Left hindlimb (tissue), 1 donor: ENCODE measurements at places on chromosomes 7 and 10.

GRCh38 chr7:45155941-45156340 lies 1.6 kb upstream of the RAMP3 start:
- no peak for DNase-seq

DNA sequence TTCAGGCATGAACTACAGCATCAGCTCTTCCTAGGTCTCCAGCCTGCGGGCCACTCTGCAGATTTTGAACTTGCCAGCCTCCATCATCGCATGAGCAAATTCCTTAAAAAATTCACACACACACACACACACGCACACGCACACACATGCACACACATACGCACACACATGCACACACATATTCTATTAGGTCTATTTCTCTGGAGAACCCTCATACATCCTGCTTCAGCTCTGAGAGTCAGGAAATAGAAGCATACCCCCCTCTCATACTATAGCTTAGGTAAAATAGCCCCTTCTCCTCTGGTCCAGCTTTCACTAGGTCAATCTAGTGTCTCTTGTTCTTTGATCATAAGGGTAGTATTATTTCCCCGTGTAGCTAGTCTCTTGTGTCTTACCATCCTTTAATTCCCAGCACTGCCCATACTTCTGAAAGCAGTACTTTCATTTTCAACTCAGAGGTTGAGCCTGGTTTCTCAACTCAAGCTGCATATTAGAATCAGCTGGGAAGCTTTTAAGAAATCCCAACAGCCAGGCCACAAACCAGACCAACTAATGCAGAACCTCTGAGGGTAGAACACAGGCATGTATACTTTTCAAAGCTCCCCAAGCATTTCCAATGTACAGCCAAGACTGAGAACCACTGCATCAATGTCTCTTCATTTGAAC lies 30.9 kb upstream of the ITGB8 start:
- no peak for DNase-seq

DNA sequence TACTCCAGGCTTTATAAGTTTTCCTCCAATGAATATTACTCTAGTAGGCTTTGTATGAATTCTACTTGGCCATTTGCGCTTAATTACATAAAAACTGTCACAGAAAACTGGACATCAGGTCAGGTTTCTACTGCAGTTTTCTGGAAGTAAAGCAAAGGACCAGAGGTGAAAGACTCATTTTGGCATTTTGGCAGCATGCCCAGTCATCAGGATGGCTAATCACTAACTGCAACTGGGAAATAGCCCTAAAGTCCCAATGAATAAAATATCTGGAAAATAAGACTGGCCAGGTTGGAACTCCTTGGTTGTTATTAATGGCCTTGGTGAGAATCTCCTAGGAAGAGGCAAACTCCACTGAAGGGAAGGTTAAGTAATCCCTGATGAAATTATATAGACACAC lies 75.5 kb downstream of the COPG2 start:
- no peak for DNase-seq

DNA sequence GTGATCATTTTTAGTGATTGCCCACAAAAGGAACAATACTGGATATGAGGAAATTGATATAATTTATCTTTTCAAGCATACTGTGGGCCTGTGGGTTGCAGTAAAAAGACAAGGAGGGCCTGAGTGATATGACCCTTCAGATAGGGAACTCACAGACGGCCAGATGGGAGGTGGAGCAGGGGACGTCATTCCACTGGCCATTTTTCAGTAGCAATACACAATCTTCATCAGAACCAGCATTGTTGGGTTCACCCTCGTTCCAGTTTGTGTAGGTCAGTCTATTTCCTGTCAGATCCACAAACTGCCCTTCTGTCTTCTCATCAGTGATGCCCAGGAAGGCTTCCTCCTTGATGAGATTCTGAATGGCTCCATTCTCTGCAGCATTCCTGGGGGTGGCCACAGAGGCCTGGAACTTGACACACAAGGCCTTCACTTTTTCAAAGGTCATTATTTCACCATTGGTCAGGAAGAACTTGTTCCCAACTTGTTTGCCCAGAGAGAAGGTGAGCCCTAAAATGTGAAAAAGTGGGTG lies 4.5 kb downstream of the MBL2 start:
- no peak for DNase-seq

DNA sequence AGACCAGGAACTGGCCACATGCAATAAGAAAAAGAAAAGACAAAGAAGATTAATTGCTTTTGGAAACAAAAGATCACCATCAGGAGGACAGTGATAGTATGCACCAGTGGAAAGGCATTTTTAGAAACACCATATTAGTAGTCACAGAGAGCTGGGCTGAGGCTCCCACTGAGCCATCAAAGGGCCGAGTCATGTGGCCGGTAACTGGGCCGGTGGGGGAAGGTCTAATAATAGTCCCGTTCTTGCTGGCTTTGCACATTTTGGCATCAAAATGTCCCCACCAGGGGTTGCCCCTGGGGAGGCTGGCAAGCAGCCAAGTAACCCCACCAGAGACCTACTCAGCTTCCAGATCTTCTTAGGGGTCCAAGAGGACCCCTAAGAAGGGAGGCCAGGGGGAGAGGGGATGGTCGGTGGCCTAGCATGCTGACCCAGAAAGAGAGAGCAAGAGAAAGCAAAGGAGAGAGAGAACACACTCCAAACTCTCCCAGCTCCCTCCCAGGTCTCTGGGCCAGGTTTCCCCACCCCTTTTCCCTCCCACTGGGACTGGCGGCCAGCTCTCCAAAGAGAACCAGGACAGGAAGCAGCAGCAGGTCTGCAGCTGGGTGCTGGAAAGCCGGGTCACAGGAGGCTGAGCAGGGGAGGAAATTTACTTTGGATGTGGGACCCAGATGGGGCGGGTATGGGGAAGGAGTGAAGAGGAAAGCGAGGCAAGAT lies 70.2 kb upstream of the FGFR2 start:
- DNase-seq, result peak; percentile 67

DNA sequence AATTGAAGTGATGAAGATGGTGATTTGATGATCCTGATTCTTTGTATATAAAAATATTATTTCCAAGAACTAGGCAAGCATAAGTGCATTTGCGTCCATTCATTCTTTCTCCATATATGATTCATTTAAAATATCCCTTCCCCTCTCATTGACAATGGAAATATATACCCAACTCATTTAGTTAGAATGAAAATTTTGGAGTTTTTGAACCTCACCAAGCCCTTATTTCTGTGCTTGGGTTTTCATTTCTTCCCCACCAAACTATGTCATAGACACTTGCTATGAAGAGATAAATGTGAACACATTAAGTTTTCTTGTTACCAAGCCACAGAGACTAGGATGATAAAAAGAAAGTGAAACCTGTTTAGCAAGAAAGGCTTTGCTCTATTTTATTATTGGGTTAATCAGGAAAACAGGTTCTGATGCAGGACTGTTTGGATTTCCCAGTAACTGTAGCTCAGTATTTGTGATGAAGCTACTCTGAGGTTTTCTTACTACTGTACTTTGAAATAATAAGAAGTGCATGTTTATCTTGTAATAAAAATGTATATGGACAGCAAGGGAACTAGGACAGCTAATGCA lies 68.3 kb downstream of the ITGB1 start:
- DNase-seq, result no peak

DNA sequence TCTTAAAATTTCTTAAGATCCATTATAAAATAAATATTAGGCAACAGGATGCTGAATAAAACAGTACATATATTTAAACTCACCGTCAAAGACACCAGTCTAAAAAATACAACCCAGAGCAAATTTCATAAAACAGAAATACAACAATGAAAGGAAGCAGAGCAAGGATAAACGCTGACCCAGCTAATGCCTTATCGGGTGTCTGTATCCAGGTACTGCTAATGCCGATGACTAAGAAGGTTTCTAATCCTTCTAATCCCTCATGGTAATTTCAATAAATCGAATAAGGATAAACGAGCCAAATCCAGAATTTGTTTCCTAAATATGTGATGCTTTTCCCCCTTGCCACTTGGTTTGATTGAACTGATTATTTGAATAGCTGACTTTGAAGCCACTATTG lies 1.7 kb downstream of the HYCC1 start:
- DNase-seq, result no peak

- DNase-seq, result no peak
Observed at GRCh38 chr10:11913079-11913641, 90.0 kb downstream of the PROSER2 start.

DNA sequence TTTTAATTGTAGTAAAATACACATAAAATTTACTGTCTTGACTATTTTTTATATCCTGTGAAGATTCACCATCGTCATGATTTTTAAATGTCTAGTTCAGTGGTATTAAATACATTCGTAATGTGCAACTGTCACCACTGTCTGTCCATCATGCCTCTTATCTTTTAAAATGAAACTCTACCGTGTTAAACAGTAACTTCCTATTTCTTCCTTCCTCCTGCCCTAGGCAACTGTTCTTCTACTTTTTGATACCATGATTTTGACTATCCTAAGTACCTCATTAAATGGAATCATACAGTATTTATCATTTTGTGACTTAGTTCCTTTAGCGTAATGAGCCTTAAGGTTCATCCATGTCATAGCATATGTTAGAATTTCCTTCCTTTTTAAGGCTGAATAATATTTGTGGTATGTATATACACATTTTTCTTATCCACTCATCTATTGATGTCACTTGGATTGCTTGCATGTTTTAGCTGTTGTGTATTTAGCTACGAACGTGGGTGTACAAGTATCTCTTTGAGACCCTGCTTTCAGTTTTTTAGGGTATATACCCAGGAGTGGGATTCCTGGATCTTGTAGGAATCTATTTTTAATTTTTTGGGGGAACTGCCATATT lies 13.5 kb downstream of the SLK start:
- no peak for DNase-seq

GRCh38 chr10:44965104-44965503 lies 5.5 kb downstream of the RASSF4 start:
- no peak for DNase-seq

DNA sequence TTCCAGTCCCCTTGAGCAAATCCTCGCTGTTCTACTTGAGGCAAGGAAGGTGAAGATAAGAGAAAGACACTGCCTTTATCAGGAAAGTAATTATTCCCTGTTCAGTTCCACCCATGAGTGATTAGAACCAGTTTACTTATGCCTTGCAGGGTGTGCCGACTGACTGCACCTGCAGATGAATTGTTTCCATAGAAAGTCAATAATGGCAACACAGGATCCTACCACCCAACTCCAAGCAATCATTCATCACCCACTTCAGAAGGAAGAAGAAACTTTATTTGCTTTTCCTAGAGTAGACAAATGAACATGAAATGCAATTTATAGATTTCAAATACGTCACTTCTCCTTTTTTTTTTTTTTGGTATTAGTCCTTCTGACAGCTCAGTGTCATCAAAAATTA lies 383.9 kb downstream of the SORCS1 start:
- DNase-seq, result no peak

GRCh38 chr7:107224374-107225223 lies 55.8 kb downstream of the HBP1 start:
- no peak for DNase-seq

DNA sequence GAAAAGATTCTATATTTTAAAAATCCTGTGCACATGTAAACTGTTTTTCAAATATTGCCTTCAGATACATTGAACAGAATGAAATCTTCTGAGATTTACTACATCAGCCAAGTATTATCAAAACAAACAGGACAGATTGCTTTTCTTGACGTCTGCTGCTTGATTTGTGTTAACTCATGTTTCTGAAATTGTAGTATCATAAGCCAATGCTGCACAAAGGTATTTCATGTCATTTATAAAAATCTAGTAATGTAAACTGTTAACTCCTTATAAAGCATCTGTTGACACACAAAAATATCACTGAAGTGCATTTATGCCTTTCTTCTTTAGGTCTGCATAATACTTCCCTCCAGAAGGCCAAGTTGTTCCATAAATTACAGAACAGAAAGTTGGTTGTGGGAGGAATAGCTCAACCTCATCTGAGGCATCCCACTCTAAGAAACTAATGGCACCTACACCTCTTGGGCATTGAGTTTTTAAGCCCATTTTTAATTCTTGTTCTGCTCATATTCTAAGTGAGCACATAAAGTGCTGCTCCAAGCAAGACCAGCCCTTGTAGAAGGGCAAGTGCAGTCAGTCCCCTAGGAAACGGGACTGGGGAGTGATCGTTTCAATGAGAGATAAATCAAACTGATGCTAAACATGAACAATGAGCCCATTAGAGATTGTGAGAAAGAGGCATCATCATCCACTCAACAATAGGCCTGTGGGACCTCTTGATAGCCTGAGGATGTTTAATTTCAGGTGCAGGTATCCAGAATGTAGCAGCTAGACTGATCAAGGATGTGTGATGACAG lies 28.5 kb downstream of the CAV1 start:
- DNase-seq, result no peak

DNA sequence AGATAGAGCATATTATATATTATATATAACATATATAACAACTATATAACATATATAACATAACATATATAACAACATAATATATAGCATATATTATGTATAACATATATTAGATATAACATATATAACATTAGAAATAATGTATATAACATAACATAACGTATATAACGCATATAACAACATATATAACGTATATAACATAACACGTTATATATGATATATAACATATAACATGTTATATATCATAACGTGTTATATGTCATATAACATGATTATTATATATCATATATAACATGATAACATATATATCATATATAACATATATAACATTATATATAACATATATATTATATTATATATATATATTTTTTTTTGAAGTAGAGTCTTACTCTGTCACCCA lies 3.7 kb downstream of the AP5Z1 start:
- no peak for DNase-seq

DNA sequence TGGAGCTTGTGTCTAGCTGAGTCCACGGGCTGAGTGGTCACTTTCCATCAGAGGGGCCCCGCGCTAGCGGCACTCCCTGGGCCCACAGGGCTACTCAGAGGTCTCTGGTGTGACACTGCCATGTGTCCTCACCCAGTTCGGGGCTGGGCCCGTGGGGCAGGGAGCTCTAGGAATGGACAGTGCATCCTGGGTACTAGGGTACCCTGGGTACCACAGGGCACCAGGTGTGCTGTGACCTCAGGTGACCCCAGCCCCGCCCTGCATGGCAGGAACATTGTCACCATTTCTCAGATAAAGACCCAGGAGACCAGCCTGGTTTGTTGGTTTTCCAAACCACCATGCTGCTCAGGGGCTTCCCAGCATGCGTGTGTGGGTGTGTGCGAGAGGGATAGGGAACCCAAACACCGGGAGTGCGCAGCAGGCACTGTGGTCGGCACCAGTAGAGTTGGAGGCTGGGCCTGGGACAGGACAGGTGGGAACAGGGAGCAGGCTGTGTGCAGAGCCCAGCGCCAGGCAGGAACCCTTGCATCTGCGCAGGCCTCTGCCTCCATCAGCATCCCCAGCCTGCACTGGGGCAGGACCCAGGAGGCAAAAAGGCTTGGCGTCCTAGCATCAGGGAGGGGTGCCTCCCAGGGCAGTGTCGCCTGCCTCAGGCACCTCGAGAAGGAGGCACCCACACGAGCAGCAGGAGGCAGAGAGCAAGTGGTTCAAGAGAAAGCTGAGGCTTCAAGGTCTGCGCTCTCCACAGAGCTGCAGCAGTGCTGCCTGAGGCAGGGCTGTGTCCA lies 19.4 kb upstream of the CSGALNACT2 start:
- DNase-seq, result peak; percentile 26

- no peak for DNase-seq
Observed at GRCh38 chr7:45242698-45243097, 85.1 kb downstream of the RAMP3 start.
